Epithelial cell of proximal tubule (primary cell): ENCODE measurements at places on chromosomes 4 and X. TPM values are rescaled to one million over a fixed set of nuclear protein-coding genes. Genes with fewer than 3 reads are reported as not detected.

TSPAN6 gene
- 39.5 and 59.0 TPM in 2 replicates for total RNA-seq

GRSF1 gene
- total RNA-seq = 89.1 and 97.3 TPM in 2 replicates

HSPA4L gene
- 10.6 and 12.6 TPM in 2 replicates for total RNA-seq

TMEM31 gene
- not detected in 2 replicates for total RNA-seq

DCX gene
- total RNA-seq = not detected in 2 replicates

NWD2 gene
- not detected in 2 replicates for total RNA-seq

SCML2 gene
- total RNA-seq = 1.3 and 2.0 TPM in 2 replicates

PNMA3 gene
- total RNA-seq = 0.22 and 0.69 TPM in 2 replicates
